Brain (organoid and tissue), 16 donors: ENCODE measurements at places on chromosomes 5 and 9.

DNA sequence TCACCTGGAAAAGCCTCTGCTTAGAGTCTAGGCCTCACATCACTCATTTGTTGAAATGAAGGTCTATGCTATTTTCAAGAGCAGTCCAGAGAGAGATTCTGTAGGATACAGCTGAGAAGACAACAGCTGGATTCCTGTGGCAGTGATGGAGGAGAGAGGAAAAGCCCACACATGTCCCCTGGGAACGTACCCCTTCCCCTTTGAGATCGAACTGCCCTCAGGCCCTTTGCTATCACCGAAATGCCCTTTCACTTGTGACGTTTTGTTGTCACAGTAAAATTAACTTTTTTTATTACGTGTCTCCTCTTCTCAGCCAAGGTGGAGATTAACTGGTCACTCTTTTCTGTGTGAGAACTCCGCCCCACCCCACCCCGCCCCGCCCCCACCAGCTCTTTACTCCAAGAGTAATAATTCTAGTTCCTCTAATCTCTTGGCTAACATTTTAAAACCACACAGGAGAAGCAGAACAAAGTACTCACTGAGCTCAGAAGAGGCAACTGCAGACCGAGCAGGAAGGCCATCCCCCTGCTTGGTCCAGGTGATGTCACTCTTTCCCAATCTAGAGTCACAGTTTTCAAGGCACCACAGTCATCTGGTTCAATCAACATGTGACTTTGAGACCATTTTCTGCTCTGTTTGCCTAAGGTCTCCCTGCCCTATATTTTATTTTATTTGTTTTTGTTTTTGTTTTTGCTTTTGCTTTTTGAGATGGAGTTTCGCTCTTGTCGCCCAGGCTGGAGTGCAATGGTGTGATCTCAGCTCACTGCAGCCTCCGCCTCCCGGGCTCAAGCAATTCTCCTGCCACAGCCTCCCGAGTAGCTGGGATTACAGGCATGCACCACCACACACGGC, 105.6 kb downstream of the SUSD1 start:
- DNase-seq = no peak

DNA sequence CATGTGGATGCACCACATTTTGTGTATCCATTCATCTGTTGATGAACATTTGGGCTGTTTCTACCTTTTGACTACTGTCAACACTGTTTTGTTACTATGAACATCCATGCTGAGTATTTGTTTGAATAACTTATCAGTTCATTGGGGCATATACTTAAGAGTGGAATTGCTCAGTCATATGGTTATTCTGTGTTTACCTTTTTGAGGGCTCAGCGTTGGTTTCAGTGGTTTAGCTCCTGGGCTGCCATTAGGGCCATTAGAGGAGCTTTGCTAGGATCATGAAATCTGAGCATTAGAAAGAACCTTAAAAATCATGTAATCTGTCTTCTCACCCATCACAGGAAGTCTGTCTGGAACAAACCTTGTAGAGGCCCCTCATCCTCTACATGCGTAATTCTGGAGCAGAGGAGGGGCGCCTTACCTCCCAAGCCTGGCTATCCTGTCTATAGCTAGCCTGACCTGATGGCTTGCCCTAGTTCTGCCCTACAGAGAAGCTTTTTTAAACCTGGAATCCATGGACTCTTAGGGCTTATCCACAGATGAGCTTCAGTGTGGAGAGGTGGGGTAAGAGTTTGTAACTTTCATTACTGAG, 92.9 kb downstream of the PDZD2 start:
- DNase-seq = no peak

- peak; percentile 26 for DNase-seq
These were observed 77.6 kb downstream of the LIFR start for GRCh38 chr5:38478878-38479277.

DNA sequence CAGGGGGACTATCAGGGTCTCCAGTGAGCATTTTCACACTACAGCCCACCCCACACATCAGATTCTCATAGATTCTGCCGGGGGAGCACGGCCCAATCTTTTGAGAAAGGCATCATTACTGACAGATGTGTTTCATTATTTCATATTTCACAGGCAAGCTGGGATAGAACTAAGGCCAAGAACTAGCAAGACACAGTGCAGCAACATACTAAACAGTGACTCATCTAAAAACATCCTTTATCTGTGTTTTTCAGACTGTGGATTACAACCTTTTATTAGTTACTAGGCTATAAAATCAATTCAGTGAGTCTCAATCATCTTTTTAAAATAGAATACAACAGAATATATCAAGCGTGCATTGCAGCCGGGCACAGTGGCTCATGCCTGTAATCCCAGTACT, 59.8 kb downstream of the CPLANE1 start:
- DNase-seq = no peak

DNA sequence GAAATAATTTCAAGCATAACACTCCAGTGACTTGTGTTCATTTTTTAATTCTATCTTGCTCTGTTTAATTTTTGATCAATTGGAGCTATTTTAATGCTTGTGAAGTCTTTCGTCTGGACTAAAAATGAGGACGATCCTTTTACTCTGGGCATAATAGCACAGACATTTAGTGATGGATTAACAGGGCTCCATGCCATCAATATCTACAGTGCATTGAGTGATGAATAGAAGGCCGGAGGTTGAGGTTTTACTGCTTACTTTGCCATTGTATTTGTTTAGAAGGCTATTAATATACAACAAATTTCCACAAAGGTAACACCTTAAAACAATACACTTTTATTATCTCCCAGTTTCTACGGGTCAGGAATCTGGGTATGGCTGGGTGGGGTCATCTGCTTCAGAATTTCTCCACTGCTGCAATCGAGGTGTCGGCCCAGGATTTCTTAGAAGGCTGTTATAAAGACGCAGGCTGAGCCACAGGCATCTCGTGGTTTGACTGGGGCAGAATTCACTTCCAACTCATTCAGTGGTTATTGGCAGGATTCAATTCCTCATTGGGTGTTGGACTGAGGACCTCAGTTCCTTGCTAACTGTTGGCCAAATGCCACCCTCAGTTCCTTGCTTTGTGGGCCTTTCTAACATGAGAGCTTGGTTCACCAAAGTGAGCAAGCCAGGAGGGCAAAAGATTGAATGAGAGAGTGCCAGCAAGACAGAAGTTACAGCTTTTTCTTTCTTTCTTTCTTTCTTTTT, 265.4 kb upstream of the VLDLR start:
- peak; percentile 30 for DNase-seq

- no peak for DNase-seq
These were observed 215.2 kb downstream of the COMMD10 start for GRCh38 chr5:116299746-116300640.
